ENCODE measurements at places on chromosomes 4 and X. TPM values are rescaled to one million over a fixed set of nuclear protein-coding genes. Genes with fewer than 3 reads are reported as not detected.

Gene SEC24D
- 31.2 TPM for total RNA-seq

Gene CLTRN
- total RNA-seq, result 0.29 TPM

Gene SPANXN5
- total RNA-seq, result not detected

- DNase-seq, result peak; percentile 5
Observed at GRCh38 chrX:7170898-7171297, 22.9 kb upstream of the PUDP start.

DNA sequence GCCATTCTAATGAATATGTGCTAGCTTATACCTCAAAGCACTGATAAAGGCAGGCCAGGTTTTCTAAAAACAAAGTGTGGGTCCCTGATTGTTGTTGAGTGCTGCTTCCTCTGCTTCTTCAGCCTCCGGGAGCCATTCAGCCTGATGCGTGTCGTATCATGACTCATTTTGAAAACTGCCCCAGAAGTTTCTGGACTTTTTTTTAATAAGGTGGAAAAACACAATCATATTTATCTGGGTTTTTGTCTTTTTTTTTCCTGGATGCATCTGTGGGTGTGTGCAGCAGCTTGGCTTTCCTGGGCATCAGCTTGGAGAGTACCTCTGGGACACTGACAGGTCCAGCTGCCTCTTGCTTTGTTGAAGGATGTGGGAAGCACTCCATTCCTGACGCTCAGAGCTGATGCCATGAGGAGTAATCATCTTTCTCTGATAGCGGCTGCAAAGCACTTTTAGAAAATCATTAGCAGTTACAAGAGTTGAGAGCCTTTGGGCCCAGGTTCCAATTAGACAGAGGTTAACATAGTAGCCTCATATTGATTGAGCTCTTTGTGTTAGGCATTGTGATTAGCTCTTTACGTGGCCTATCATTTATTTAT lies 66.9 kb downstream of the PARM1 start:
- no peak for DNase-seq

DNA sequence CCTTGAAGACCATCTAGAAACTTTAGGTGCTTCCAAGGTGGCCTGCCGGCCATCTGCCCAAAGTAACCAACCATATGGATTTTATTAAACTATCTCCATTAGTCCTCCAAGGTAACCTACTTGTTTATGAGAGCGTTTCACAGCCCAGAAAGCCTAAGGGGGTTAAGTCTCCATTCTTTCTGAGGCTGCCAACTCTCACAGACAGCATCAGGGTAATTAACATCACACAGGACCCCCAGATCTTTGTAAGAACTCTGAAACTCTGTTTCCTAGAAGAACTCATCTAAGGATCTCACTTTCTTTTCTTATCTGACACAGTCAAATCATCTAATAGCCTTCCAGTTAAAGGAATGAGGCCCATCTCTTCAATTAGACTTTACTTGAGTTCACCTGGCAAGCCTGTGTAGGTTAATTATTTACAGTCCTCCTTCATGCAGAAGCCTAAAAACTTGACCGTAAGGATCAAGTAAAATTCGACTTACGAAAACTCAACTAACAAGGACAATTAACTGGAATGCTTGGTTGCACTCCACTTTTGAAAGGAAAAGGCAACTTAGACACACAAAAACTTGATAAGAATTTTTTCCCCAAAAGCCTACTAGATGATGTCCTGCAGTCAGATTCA lies 252.5 kb downstream of the GRIA3 start:
- no peak for DNase-seq

DNA sequence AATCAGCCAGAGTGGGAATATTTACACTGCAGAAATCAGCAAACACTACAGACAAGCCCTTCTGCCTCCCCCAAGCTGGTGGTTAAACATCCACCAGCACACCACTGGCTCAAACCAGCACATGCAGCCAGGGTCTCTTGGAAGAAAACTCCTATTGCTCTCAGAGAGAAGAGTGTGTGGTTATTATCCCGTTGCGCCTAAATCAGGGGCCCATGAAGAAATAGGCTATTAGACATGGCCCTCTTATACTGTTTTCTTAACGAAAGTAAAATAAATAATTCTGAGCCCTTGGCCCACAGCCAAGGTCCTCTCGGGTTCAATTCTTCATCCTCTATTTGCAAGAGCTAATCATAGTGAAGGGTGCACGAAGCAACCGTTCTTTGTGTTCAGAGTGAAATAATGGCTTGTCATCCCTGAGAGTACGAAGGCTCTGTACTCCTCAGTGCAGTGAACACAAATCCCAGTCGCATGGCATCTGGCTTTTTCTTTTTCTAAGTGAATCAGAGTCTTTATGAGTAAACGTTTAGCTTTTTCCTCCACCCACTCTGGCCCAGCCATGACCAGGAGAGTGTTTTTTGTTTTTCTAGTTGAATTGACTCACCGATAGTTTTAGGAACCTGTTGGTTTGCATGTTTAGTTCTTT lies 33.4 kb upstream of the RBM47 start:
- no peak for DNase-seq

DNA sequence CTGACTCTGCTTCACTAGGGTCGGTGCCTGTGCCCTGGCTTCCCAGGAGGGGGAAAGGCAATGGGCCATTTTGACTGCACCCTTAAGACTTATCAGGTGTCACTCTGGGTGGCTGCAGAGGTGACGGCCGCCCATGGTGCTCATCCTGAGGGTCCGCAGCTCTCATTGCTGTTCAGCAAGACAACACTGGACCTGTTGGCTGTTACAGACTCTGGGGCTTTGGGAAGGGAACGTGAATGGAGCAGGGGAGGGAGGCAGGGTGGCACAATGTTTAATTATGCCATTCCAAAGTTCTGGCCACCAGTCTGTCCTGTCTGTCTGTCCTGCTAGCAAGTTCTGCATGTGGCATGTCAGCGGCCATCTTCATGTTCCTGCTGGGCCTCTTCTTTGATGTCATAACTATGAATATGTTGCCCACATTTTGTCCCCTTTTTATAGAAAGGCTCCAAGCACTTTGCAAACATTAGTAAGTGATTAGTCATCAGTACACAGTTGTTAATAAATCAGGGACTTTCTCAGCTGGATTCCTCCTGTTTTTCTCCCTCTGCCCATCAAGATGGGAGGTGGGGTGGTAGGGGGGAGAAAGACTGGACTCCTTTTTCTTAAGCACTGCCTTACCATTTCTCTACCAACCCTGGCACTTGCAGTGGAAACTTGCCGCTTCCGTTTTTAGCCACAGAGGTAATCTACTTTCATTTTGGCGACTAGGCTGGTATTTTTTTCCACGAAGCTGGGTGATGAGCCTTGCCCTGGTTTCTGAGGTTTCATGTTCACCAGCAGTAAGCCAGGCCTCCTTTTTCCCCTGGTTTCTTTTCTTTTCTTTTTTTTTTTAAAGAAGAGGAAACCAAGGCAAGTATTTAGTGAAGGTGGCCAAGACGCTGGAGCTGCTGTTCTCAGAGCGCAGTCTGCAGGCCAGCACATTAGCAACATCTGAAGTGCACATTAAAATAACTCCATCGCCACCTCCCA lies 88.6 kb upstream of the TRIM2 start:
- no peak for DNase-seq
